ENCODE measurements at places on chromosomes 11 and 22.

- peak; percentile 34 for DNase-seq
Observed at GRCh38 chr11:8019314-8020243, 32.4 kb downstream of the EIF3F start.

- no peak for DNase-seq
Observed at GRCh38 chr22:17237038-17237668, 17.9 kb upstream of the ADA2 start.

DNA sequence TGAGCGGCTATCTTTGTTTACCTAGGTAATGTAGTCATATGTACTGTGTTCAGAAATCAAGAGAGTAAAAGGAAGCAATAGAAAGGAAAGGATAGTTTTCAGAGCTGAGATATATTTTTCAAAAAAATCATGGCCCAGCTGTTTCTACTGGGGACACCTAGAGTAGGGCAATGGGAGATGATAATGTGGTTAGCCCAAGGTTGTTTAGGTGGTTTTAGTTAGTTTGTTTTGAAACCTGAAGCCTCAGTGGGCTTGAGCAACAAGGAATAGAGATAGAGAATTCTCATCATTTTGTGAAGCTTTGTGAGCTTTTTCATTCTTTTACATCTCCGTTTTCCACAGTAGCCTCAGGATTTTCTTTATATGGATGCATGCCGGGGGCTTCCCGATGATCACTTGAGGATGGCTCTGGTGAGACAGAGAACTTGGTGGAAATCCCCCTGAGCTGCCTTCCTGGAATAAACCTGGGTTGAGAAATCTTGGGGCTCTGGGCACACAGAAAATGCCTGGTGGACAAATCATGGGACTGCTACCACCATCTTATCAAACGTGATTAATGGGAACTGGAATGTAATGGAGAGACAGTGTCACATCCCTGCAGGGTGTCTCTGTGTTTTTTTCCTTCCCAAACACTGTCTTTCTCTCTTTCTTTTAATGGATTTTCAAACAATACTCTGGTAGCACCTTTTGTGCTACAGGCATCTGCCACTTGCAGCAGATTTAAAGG lies 49.0 kb downstream of the ARHGAP42 start:
- DNase-seq: no peak

GRCh38 chr11:73875380-73875779 lies 1.3 kb downstream of the COA4 start:
- no peak for DNase-seq

DNA sequence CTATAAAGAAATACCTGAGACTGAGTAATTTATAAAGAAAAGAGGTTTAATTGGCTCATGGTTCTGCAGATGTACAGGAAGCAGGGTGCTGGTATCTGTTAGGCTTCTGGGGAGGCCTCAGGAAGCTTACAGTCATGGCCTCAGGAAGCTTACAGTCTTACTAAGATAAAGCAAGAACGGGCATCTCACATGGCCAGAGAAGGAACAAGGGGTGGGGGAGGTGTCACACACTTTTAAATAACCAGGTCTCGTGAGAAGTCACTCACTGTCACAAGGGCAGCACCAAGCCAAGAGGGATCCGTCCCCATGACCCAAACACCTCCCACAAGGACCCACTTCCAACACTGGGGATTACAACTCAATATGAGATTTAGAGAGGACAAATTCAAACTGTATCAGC lies 192.8 kb upstream of the B3GAT1 start:
- DNase-seq: no peak

GRCh38 chr22:48902983-48903650 lies 924.6 kb downstream of the BRD1 start:
- no peak for DNase-seq
